Activated CD8-positive, alpha-beta memory T cell treated with anti-CD3 and anti-CD28 coated beads, Interleukin-2, amount 10 ng/mL, durations not matched to agents 7 days and 5 days (primary cell): ENCODE measurements at places on chromosomes 6 and 20. TPM values are rescaled to one million over a fixed set of nuclear protein-coding genes. Genes with fewer than 3 reads are reported as not detected.
A peak's percentile ranks its signal among the peaks of the same experiment; 100 is the strongest.

GRCh38 chr20:62045118-62045517, 20.6 kb downstream of the TAF4 start:
- no peak for DNase-seq
- no peak overlapping the region for H3K4me3 ChIP-seq
- H3K27ac ChIP-seq = no peak overlapping the region
- H3K4me1 ChIP-seq = no peaks in the 10 kb centered on the region

DNA sequence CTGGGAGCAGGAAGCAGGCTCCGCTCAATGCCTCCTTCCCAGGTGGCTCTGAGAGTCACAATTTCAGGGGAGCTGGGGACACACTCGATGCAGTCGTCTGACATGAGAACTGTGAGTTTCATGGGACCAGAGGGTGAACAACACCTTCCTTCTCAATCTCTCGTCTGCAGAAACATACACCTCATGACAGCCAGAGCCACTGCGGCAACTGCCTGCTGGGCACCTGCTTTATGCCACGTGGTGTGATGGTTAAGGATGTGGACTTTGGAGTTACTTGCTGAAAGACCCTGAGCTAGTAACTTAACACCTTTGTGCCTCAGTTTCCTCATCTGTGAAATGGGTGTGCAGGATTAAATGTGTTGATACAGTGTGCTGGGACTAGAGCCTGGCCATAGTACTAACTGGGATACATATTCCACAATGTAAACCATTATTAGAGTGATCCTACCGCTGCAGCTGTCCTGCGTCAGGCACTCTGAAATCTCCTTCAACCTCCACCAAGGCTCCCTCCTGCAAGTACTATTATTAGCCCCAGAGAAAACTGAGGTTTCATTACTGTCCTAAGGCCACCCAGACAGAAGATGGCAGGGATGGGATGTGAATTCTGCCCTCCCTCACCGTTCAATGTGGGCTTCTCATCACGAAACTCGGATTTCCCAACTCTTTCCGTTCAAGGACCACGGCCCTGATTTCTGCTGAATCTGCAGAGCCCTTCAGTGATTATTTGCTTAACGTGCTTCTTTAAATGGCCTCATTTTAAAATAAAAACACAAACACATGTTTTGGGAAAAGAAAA, 24.4 kb downstream of the SULF2 start:
- H3K27me3 ChIP-seq = peaks cover 35% of the 10 kb centered on the region
- H3K4me1 ChIP-seq = no peaks in the 10 kb centered on the region
- H3K36me3 ChIP-seq = no peaks in the 10 kb centered on the region
- no peak overlapping the region for H3K4me3 ChIP-seq
- DNase-seq = no peak

DNA sequence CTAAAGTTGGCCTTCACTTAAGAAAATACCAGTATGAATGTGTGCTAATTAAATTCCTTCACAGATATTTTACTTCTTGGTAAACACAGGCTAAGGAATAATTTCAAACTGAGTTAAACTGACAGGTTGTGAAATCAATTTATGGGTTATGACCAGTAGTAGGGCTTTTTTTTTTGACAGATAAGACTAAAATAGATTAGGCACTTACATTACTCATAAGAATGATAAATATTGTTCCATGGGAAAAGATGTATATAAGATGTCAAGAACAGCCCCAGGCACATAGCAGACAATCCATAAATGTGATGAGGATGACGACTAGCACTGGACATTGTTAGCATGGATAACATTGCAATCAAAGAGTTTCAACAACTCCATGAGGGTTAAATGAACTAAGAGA, 22.9 kb downstream of the NT5E start:
- H3K27me3 ChIP-seq = no peaks in the 10 kb centered on the region
- DNase-seq = no peak
- H3K4me3 ChIP-seq = no peak overlapping the region
- H3K4me1 ChIP-seq = peaks cover 9% of the 10 kb centered on the region
- H3K27ac ChIP-seq = no peak overlapping the region

GRCh38 chr6:47044397-47044796, 2.3 kb upstream of the ADGRF1 start:
- no peak overlapping the region for H3K4me3 ChIP-seq
- peaks cover 2% of the 10 kb centered on the region for H3K4me1 ChIP-seq
- H3K27ac ChIP-seq = no peak overlapping the region
- peaks cover 9% of the 10 kb centered on the region for H3K27me3 ChIP-seq
- no peaks in the 10 kb centered on the region for H3K36me3 ChIP-seq

Gene NKX2-2
- not detected for total RNA-seq

DNA sequence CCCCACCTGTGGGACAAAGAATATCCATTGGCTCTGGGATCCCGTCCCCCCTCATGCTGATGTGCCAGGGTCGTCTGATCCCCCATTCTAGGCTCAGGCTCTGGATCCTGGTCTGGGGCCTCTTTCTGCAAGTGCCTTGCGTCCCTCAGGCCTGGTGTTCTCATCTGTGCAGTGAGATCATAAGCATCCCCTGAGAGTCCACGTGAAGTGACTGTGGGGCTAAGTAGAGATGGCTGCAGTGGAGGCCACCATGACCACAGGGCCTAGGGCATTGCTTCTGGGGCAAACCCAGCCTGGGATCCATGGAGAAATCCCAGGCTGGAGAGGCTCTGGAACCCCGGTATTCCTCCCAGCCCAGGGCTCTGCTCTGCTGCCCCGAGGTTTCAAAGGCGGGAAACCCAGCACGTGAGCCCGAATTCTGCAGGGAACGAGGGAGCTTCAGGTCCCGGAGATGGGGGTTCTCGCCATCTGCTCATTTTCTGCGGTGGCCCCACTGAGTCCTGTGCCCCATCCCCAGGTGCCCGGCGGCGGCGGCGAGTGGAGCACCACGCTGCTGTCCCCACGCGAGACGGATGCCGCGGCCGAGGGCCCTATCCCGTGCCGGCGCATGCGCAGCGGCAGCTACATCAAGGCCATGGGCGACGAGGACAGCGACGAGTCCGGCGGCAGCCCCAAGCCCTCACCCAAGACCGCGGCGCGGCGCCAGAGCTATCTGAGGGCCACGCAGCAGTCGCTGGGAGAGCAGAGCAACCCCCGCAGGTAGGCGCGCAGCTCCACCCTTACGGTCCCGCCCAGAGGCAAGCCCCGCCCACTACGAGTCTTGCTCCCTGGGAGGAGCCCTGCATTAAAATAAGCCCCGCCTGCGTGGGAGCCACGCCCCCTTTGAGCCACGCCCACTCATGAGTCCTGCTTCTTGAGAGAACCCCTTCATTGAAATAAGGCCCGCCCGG, 105.5 kb upstream of the MYL9 start:
- H3K4me1 ChIP-seq = peaks cover 3% of the 10 kb centered on the region
- no peaks in the 10 kb centered on the region for H3K36me3 ChIP-seq
- H3K27ac ChIP-seq = no peak overlapping the region
- DNase-seq = peak; percentile 90
- peaks cover 2% of the 10 kb centered on the region for H3K27me3 ChIP-seq

Gene FRK
- total RNA-seq = 0.09 TPM

DNA sequence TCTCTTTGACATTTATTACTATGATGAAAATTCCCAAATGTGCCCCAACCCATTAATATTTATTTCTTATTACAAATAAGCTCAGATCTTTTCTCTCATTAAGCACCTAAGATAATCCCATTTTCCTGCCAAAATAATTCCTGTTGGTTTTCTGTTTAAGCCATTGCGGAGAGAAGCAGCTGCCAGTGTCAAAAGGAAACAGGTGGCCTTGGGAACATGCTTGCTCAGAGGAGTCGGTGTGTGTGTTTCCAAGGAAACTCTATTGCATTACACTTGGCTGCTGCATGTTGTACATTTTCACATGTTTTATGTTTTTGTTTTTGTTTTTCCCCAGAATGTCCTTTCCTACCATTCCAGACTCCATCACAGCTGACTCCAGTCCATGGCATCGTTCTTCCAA, 56.4 kb downstream of the CD24 start:
- H3K27me3 ChIP-seq = peaks cover 13% of the 10 kb centered on the region
- H3K36me3 ChIP-seq = no peaks in the 10 kb centered on the region
- no peak overlapping the region for H3K4me3 ChIP-seq

DNA sequence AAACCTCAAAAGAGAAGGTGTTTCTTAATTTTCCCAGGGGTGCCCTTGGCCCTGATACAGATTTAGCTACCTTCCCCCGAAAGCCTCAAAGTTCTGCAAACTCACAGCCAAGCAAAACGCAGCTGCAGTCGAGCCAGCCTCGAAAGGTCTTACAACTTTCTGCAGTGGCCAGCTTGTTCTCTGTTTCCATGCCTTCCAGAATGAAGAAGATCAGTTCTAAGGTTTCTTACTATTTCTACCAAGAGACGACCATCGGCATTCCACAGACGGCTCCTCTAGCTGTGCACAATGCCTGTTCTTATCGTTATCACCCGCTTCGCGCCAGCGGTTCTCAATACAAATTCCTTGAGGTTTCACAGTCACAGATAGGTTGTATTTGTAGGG, 28.5 kb upstream of the CCR6 start:
- DNase-seq = no peak
- peaks cover 68% of the 10 kb centered on the region for H3K4me1 ChIP-seq
- peak overlapping the region; percentile 88 for H3K27ac ChIP-seq
- peak overlapping the region; percentile 67 for H3K4me3 ChIP-seq

DNA sequence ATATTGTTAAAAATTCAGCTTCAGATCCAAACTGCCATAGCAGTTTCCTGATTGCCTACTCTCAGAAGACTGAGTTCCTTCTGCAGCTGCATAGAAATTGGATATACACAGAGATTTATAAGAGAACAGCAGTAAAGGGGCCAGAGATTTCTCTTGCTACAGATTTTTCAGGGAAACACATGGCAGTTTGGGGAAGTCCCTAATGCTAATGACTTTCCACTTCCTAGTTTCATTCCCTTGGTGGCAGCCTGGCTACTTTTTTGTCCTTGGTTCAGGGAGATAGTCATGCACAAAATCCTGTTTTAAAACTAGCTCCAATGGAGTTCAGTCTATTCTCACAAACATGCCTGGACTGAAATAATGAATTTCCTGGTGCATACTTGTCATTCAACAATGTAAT, 125.3 kb upstream of the PLCB4 start:
- no peak for DNase-seq
- no peaks in the 10 kb centered on the region for H3K36me3 ChIP-seq
- no peak overlapping the region for H3K27ac ChIP-seq
- no peaks in the 10 kb centered on the region for H3K27me3 ChIP-seq

Gene ACOT8
- 36.1 TPM for total RNA-seq

GRCh38 chr20:41697861-41698559, 79.8 kb upstream of the CHD6 start:
- H3K4me1 ChIP-seq = peaks cover 22% of the 10 kb centered on the region
- H3K27ac ChIP-seq = no peak overlapping the region
- H3K4me3 ChIP-seq = no peak overlapping the region

Gene SENP6
- total RNA-seq = 79.2 TPM

DNA sequence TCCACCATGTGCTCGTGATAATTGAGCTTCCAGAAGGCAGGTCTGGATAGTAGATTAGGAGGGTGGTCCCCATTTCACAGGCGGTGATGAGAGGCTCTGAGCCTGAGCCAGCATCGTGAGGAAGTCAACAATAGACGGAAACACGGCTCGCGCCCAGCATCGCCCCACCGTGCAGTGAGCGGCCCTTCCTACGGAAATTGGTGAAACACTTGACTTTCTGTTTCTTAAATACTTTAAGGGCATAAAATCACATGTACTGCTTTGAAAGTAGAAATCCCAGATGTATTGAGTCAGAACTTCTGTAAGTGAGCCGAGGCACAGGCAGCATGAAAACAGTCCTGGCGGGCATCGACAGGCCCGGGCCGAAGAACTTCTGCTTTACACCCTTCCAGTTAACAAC, 4.3 kb upstream of the KIF25 start:
- no peaks in the 10 kb centered on the region for H3K27me3 ChIP-seq
- H3K4me1 ChIP-seq = no peaks in the 10 kb centered on the region

- no peak overlapping the region for H3K27ac ChIP-seq
- peaks cover 68% of the 10 kb centered on the region for H3K4me1 ChIP-seq
- DNase-seq = no peak
- no peak overlapping the region for H3K4me3 ChIP-seq
These were observed 6.9 kb upstream of the OCSTAMP start for GRCh38 chr20:46557231-46557956.

Gene SAMD5
- total RNA-seq = not detected

Gene SLC22A7
- not detected for total RNA-seq

- H3K27me3 ChIP-seq = no peaks in the 10 kb centered on the region
- H3K27ac ChIP-seq = no peak overlapping the region
- H3K36me3 ChIP-seq = no peaks in the 10 kb centered on the region
- no peaks in the 10 kb centered on the region for H3K4me1 ChIP-seq
These were observed 390.9 kb upstream of the NRSN1 start for GRCh38 chr6:23735151-23735550.
